ENCODE measurements at places on chromosomes 11 and 22.

GRCh38 chr22:44133901-44134571 is 46.7 kb upstream of the PARVG start:
- peak; percentile 18 for DNase-seq

DNA sequence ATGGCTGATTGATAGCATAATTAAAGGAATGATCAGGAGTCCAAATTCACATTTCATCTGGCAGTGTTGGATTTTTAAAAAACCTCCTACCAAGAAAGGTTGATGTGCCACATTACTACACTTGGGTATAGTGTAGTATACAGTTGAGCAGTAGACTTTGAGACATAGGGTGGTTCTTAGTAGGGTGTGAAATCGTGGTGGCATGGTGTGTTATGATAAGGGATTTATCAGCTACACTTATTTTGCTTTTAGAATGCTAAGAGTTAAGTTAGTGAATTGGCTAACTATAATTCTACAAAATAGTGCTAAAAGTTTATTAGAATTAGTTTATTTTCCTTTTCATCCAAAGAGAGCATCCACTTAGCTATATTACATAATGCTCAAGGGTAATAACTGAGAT is 13.1 kb downstream of the TBCEL start:
- DNase-seq, result no peak

- DNase-seq, result no peak
Observed at GRCh38 chr22:35978889-35979288, 49.7 kb downstream of the RBFOX2 start.

DNA sequence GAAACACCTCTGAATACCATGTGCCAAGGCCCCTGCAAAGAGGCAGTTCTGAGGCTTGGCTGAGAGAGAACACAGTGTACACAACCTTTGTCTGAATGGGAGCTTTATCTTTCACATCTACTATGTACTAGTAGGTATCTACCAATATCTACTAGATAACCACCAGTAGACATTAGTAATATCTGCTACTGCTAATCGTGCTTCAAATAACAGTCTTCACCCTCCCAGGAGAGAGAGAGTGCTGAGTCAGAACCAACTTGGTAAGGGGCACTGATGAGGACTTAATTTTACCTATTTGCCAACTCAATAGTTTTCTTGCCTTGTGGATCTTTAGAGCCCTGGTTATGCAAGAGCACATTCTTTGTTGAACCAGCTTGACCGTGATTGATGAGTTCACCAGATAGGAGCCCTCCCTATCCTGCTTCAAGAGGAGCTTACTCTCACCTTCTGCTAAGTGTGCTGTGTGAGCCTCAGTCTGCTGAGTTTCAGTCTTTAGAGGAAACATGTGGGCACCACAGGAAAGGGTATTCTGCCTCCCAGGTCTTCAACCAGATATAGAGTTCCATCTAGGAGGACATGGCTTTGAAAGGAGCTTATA is 967.5 kb downstream of the NTM start:
- DNase-seq, result no peak

DNA sequence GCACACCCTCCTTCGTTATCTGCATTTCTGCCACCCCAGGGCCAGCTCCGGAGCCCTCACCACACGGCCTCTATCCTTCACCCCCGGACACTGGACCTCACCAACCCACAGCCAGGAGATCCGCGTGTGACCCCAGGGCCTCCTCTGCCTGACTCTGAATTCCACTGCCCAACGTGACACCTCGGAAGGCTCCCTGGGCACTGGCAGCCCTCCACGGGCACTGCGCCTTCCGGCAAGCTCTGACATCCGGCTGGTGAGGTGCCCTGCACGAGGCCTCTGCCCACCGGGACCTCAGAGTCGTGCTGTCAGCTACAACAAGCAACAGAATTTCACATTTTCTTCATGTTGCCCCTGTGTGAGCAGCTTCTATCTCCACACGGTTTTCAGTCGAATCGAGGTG is 148.3 kb downstream of the CRYBB2 start:
- no peak for DNase-seq

DNA sequence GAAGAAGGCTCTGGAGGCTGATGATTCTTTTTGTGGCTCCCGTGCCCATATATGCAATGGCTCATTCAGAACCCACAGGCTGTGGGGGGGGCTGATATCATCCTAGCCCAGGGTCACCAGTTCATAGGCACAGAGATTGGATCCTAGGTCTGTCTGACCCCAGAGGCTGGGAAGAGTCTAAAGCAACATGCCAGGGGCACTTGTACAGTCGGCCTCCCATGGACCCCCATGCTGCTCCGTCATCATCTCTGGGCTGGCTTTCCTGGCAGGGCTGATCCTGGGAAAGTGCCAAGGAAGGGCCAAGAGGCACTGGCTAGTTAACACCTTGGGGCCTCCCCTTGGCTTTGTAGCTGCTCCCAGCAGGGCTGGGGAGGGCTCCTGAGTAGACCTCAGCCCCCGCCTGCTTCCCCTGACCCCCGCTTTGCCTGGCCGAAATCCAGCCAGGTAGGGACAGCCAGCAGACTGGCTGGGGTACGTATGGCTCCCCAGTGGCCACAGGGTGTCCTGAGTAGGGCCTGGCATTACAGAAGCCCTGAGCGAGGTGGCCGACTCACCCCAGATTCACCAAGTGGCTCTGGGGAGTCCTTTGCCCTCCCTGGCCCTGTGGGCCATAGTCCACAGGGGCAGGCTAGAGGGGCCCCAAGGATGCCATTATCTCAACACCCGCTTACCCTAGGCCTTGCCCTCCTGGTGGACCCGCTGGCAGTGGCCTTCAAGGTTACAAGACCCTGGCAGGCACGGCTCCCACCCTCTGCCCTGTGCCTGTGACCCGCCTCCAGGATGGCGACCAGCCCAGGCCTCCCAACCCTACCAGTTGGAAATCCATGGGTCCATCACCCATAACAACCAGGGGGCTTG is 22.5 kb downstream of the FADS3 start:
- no peak for DNase-seq

- no peak for DNase-seq
Observed at GRCh38 chr11:35664977-35665441, 2.4 kb downstream of the TRIM44 start.

DNA sequence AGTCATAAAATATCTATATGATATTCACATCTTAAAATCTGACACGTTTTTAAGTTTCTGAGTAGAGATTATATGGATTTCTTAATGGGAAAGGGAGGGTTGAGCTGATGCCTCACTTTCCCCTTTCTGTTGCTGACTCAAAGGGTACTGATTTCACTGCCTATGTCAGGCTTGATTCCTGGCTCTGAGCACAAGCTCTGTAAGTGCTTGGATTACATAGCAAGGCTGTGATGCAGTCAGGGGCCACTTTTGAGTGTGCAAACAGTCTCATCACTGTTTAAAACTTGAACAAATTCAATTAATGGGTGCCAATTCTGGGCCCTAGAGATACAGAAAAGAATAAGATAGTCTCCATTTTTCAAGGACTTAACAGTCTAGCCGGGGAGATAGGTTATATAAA is 14.4 kb downstream of the ATXN10 start:
- DNase-seq, result no peak

DNA sequence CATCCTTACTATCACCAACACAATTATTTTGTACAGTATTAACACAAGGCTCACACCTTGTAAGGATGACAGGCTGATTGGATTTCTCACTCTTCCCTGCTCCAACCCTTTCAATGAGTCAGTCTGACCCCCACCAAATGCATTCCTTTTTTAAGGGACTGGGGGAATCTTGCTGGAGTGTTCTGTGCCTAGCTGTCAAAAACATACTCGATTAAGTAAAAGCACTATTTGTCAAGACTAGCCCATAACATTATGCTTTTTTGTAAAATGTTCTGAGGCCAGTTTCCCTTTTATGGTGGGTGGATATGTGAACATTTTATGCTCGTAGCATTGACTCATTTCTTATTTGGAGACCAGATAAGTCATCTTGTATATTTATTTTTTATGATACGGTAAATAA is 87.2 kb downstream of the PDHX start:
- no peak for DNase-seq

DNA sequence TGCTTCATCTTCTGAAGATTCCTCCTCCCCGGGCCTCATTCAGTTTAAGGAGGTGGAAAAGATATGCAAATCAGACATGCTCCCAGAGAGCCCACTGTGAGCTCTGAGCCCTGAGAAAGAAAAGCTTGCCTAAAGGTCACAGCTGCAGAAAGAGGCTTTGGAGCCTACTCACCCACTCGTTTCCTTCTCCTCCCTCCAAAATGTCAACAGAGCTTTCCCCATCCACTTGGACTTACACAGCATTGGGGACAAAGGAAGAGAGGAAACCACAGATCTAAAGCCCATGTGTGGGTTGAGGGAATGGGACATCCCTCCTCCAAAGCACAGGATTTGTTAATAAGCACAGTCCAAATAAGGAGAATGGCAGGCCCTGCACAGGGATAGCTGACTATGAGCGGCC is 158.4 kb downstream of the ETS1 start:
- no peak for DNase-seq

DNA sequence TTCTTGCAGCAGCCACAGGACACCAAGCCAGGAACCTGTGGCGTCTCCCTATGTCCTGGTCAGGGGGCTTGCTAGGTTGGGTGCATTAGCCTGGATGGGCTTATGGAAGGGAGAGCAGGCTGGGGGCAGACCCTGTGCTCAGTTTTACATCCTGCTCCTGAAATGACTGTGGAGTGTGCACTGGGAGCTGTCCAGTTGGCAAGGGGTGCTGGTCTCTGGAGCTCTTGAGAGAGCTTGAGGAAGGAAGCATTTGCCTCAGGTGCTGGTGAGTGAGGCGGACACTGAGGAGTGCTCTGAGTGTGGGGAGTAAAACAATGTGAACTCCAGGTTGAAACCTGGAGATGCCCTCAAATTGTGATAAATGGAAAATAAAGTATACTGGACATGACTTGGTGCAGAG is 3.4 kb downstream of the SCGB1D4 start:
- no peak for DNase-seq

DNA sequence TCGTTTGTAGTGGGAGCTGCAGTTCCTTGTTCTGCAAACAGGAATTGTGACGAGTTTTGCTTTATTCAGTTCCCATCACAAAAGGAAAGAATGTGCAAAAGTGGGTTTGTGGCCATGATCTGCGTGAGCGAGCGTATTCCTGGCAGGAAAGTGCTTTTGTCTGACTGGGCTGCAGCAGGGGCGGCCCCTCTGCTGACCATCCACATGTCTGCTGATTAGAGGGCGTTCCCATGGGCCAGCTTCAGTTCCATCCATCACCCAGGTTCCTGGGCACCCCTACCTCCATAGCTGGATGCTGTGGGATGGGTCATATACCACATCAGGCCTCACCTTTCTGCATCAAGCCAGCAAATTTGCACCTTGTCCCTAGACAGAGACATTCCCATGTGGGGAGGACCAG is 28.9 kb upstream of the GAL start:
- no peak for DNase-seq

DNA sequence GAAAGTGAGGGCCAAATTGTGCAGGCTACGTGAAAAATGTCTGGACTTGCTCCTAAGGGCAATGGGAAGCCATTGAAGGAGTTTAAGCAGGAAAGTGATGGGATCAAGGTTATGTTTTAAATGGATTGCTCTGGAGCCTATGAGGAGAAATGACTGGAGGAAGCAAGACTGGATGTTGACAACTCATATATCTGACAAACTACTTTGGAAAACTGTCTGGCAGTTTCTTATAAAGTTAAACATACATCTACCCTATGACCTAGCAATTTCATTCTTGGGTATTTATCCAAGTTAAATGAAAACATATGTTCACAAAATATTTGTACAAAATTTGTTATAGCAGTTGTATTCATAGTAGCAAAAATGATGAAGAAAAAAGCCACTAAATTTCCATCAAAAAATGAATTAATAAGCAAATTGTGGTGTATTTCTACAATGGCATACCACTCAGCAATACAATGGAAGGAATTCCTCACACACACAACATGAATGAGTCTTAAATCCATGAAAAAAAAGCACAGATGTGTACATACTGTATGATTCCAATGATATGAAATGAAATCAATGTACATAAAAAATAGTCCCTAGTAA is 24.1 kb downstream of the FZD4 start:
- DNase-seq, result no peak

DNA sequence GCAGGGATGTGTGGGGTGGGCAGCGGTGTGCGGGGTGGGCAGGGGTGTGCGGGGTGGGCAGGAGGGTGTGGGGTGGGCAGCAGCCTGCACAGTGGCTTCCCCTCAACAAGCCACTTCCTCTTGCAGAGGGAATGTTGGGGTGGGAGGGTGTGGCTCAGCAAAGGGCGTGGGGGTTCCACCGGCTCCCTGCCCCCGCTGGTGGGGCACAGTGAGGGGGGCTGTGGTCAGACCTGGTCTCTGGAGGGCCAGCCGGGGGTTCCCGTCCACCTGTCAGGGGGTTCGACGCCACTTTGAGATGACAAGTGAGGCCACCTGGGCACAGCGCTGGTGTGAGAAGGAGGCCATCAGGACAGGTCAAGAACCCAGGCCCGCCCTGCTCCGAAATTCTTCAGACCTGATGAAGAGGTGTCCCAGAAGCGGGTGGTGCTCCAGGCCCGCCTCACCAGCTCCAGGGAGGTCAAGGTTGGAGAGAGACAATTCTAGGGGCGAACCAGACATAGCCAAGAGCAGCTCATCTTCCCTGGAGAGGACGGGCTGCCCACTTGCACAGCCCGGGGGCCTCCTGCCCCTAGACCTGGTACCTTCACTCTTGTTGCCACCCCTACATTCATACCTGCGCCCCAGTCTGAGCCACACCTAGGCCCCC is 1.3 kb downstream of the C11orf21 start:
- DNase-seq, result no peak

DNA sequence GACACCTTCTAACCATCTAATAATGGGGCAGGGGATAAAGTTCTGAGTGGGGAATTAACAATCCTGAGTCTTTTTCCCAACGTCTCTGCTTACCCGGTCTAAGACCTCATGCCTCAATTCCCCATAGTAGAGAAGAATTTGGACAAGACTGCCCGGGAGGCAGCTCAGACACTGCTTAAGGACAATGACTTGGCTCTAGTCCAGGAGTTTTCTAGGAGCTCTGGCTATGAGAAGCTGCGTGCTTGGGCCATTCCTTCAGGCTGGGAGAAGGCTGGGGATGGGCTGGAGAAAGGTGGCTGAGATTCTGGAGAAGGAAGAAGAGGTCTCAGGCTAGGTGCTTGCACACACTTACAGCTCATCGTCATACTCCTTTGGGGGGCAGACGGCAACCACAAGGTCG is 19.8 kb upstream of the ABCC8 start:
- DNase-seq, result no peak

GRCh38 chr11:115193914-115194801 is 310.1 kb downstream of the CADM1 start:
- DNase-seq, result no peak

- no peak for DNase-seq
Observed at GRCh38 chr22:46908641-46909107, 146.2 kb downstream of the TBC1D22A start.
